ENCODE measurements at places on chromosomes 12 and 14.

GRCh38 chr12:15115434-15115833, 105.8 kb downstream of the RERG start:
- no peak for DNase-seq

GRCh38 chr14:87387806-87388205, 605.2 kb downstream of the GALC start:
- no peak for DNase-seq

DNA sequence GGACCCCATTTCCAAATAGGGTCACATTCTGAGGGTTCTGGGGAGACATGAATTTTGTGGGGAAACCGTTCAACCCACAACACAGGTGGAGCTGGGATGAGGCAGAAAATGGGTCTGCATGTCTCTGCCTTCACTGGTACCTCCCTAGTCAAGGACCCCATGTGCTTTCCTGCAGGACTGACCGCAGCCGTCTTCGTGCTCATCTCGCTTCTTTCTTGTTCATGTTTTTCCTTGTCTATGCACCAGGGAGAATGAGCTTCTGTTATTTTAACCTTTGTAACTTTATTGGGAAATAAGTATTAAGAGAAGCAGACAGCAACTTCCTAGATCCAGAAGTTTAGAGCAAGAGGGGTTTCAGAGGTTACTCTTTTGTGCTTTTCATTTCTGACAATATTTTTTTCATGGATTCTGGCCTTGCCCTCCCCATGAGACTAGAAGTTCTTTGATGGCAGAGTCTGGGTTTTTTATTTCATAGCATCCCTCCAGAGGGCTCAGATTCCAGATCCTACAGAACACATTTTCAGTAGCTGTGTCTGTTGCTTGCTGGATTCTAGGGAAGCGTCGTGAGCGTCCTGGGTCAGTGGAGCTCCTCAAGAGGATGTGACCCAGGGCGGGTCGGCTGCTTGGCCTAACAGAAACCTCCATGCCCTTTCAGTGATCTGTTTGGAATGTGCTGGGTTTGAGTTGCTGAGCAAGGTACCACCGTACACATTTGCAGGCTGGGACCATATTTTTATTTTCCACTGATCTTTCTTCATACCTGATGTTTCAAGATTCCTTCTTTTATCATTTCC, 104.2 kb downstream of the ADGRD1 start:
- no peak for DNase-seq

DNA sequence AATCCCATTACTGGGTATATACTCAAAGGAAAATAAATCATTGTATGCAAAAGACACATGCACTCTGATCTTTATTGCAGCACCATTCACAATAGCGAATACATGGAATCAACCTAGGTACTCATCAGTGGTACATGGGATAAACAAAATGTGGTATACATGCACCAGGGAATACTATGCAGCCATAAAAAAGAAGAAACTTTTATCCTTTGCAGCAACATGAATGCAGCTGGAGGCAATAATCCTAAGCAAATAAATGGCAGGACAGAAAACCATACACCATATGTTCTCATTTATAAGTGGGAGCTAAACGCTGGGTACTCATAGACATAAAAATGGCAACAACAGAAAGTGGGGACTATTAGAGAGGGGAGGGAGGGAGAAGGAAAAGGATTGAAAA, 15.9 kb downstream of the ERGIC2 start:
- no peak for DNase-seq

DNA sequence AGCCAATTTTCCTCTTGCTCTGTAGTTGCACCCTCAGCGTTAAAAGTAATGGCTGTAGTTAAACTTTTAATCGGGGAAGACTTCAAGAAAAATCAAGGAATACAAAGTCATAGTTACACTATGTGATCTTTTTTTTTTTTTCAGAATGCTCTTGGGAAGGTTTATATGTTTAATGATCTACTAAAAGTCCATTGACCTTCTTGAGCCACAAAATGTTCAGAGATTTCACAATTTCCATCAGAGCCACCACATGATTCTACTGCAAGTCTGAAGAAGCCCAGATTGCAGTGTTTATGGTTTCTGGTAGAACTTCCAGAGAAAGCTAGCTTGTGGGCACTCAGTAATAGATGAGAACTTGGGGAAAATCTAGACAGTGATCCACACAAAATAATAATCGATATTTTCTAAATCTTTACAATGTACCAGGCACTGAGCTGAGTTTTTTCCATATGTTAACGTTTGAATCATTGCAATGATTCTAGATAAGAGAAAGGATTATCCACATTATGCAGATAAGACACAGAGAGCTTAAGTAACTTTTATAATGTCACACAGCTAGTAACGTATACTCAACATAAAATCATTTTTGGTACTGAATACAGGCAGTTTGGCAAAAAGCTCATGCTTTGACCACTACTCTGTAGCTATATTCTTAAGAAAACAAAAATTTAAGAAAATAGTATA, 38.3 kb downstream of the GYS2 start:
- peak; percentile 56 for DNase-seq

DNA sequence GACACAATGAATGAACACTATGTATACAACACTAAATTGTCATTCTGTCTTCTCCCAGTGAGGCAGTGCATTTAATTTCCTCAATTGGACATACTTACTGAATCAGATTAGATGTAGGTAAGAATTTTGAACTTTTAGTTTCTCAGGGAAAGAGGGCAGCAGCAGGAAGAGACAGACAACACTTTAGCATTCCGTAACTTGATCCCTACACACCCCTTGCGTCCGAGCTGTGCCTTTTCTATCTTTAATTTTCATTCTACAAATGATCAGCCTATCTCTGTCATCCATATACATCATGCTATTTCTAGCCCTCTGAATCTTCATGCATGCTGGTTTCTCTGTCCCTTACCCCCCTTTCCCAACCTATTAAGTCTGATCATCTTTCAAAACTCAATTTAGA, 358.0 kb upstream of the RPL10L start:
- DNase-seq: no peak

GRCh38 chr14:96058576-96059200, 19.5 kb downstream of the C14orf132 start:
- DNase-seq: no peak

DNA sequence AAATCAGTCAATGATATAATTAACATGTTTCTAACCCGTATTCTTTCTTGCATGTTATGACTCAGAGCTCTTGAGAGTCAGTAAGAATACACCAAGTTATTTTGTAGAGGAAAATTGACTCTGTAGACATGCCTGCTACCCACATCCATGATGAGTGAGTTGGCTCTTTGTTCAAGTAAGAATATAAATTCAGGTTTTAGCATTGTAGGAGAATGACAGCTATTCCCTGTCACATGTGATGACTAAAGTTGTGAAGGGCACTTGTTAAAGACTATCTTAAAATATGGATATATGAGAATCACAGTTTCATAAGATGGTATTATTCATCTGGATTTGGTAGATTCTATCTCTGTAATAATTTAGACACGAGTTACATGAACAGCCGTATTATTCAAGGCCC, 209.1 kb downstream of the CCDC59 start:
- DNase-seq: peak; percentile 26

DNA sequence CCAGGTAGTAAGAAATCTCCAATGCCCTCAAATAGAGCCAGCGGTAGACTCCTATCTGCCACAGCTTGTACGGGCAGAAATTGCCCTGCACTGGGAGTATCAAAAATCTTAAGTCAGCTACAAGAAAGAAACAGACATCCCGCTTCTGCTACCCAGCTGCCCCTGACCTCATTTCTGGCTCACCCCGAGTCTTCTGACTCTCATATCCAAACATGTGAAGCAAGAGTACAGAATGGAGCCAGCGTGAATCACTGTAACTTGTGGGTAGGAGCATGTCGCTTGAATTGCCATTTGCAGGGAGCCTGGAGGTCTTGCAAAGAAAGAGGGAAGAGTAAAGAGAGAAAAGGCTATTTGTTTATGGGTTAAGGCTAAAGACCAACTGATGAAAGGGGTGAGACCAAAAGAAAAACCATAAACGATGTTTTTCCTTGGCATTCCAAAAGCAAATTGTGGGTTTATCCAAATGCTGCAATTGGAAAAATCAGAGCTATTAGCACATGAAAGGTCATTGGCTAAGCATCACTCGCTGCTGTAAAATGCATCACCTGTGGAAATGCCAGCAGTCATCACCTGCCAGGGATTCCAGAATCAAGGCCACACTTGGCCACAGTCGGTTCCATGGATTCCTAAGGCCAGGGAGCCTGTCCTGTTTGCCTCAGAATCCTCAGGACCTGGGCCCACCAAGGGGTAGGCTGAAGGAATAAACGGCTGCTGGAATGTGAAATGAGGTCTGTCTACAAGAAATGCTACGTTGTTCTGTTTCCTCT, 86.6 kb downstream of the FOXN3 start:
- peak; percentile 94 for DNase-seq

DNA sequence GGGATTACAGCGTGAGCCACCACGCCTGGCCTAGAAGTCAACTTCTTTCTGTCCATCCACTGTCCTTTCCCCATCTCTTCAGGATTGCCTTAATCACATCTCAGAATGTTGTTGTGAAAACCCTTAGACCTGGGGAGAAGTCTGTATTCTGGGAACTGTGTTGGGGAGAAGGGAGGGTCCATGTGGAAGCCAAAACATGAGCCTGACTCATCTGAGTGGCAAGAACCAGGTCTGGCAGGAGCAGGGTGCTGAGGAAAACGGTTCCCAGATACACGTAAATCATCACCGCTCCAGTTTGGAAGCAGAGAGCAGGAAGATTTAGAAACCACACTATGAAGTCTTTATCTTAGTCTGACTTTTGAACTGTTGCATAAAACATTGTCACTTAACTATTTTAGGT, 245.6 kb upstream of the RGS6 start:
- DNase-seq: peak; percentile 58

DNA sequence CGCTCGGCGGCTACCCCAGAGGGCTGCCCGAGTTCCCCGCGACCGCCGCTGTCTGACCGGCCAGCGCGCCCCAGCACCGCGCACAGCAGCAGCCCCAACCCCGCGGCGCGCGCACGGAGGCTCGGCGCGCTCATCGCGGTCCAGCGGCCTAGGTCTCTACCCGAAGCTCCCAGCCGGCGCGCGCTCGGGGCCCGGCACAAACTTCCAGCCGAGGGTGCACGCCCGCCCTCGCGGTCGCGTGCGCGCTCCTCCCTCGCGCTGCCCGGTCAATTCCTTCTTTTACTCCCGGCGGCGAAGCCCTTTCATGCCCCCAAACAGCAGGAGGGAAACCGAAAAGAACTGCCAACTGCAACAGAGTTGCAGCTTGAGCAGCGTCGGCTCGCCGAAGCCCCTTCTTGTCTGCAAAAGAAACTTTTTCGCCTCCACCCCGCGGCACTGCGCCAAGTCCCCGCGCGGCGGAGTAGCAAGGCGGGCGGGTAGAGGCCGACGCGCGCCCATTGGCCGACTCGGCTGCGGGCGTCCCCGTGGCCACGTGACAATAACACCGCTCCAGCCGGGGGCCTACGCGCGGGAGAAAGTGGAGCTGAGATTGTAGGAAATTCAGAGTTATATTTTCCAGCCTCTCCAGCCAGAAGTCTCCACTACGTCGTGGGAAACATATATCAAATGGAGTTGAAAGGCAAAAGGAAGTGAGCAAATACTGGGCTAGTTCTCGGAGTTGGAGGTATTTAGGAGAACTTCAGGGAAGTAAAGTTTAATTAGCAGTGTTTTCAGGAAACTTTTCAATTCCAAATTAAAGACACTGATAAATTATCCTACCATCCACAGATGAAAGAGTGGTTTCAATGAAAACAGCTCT, at the start of gene LRIG3:
LRIG3 (minus strand) TSS at position 403 of the 859 bp plus-strand sequence; CDS start at position 134, 269 bp downstream.
- DNase-seq: peak; percentile 90

GRCh38 chr12:47387994-47388393, 308.2 kb upstream of the AMIGO2 start:
- DNase-seq: no peak

- DNase-seq: no peak
These were observed 3.0 kb upstream of the PITPNM2 start for GRCh38 chr12:123153906-123154305.

DNA sequence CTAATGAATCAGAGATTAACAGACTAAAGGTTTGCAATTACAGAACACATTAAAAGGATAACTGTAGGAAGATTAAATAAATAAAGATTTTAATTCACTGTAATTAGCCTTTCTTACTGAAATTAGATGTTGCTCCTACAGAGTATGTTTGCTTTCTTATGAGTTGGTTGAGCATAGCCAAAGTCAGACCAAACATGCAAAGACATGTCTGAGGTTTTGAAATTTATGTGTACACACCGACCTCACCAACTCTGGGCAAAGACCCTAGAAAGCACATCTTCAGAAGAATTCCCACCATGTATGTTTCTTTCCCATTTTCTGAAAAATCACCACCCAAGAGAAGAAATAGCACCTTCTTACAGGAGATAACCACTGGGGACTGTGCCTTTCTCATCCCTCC, 159.2 kb downstream of the PAX9 start:
- no peak for DNase-seq

GRCh38 chr12:65609359-65609771, 214.9 kb upstream of the HMGA2 start:
- DNase-seq: peak; percentile 91

DNA sequence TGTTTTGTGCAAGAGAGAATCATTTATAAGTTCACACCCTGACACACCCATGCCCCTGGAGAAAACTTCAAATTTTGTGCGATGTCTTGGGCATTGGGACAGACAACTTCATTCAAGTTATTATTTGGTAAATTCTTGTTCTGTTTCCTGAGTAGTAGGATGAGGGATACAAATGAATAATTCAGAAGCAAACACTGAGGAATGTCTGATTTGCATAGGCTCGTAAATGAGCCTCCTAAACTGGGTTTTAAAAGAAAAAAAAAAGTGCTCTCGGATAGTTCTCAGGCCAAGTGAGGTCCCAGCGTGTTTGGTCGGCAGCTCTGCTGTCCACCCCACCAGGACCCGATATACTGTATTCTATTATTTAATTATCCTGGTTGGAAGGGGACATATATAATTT, 134.7 kb upstream of the CPM start:
- DNase-seq: no peak

DNA sequence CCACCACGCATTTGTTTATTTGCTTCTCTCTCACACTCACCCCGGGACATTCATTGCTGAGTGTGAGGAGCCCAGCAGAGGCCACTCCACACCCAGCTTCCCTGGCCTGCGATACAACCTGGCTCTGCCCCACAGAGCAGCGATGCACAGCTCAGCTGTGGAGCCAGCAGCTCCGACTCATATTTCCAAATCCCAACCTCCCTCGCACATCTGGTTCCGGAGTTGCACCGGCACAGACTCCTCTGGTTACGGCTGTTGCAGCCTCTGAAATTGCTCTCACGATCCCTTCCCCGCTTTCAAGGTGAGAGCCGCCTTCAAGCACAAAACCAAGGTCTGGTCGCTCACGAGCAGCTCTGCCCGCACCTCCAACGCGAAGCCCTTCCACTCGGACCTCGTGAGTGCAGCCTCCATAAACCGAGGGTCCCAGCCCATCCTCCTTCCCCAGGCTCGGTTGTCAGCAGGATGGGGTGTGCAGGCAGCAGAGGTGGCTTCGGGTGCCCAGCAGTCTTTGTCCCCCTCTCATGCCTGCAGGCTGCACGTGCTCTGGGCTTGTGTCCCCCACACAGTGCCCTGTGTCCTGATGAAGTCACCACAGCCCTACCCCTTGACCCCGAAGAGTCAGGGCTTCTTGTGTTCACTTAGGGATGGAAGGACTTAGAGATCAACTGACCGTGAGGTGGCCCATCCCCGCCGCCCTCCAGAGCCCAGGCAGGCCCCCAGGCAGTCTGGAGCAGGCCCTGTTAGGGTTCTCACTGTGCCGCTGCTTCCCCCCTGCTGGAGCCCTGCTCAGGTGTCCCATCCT, 184.3 kb downstream of the ADGRD1 start:
- no peak for DNase-seq

Data from stromal cell of bone marrow (primary cell).